Left ventricle myocardium superior (tissue), 1 donor: ENCODE measurements at places on chromosomes 16 and 17.

DNA sequence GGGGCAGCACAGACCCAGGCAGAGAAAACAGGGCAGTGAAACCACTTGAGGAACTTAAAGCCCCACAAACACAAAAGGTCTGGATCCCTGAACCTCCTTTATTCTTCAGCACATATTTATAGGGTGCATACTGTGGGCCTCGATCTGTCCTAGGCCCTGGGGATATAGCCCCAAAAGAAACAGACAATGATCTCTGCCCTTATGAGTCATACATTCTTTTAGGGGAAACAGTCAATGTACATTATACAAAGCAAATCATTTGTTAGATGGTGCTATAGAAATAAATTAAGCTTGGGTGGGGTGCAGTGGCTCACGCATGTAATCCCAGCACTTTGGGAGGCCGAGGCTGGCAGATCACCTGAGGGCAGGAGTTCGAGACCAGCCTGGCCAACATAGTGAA lies 10.0 kb upstream of the HES7 start:
- DNase-seq, result no peak

DNA sequence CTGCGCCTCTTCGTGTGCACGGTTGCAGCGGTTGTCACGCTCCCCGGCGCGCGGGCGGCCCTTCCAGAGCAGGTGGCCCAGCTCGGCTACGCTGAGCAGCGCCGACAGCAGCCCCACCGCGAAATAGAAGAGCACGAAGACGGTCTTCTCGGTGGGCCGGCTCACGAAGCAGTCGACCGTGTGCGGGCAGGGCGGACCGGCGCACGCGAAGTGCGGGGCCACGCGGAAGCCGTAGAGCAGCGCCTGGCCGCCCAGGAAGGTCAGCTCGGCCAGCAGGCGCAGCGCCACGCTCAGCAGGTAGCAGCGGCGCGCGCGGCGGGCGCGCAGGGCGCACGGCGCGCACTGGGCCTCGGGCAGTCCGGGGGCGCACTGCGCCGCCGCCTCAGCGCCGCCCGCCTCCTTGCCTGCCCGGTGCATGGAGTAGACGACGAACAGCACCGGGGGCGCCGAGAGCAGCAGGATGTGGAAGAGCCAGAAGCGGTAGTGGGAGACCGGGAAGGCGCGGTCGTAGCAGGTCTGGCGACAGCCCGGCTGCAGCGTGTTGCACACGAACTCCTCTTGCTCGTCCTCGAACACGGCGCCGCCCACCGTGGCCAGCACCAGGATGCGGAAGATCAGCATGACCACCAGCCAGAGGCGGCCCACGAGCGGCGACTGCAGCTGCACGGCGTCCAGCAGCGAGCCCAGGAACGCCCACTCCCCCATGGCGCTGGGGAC lies 1.3 kb downstream of the GJD3 start:
- peak; percentile 61 for DNase-seq

DNA sequence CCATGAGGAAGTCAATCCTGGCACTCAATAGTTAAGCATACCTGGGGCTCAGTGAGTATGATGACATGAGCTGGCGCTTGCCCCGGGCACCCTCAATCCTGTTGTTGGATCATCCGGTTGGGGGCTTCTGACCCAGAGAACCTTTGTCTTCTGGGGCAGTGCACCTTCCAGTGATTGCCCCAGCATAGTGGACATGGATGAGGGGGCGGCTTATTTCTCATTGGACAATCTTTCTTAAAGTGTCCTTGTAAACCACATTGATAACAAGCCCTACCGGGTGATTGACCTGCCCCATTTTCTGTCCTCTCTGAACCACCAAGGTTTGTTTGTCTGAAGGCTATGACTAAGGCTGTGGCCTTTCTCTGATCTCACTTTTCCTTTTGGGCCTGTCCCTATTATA lies 18.2 kb downstream of the IGSF6 start:
- no peak for DNase-seq

DNA sequence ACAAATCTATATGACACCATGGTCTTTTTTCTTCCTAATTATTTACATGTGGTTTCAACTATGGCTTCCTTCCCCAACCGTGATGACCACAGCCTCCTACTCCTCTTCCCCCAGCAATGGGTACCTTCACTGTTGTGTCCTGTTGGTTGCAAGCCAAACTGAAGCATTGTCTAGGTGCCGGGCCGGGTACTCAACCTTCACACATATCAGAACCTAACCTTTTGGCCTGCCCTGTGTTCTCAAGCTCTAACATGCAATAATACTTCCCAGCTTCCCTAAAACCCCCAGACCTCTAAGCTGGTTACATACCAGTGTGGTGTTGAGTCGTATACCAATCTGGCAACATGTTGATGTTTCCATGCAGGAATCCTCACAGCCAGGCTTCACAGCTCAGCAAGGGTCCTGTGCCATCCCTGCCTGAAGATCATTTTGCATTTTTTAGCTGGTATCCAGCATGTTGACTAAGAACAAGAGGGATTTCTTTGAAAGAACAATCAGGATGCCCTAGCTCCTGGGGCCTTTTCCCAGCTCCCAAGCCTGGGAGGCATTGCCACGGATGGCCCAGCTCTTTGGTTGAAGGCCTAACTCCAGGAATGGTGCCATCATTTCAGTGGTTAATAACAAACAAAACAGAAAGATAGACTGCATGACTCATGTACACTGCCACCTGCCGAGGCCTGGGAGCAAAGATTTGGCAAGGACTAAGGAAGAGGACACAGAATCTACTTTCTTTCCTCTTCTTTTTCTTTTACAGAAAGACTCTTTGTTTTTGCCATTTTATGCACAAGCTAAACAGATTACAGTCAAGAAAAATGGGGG lies 373.7 kb upstream of the SALL1 start:
- DNase-seq, result no peak

GRCh38 chr17:15269780-15270089 lies 4.6 kb upstream of the PMP22 start:
- no peak for DNase-seq

DNA sequence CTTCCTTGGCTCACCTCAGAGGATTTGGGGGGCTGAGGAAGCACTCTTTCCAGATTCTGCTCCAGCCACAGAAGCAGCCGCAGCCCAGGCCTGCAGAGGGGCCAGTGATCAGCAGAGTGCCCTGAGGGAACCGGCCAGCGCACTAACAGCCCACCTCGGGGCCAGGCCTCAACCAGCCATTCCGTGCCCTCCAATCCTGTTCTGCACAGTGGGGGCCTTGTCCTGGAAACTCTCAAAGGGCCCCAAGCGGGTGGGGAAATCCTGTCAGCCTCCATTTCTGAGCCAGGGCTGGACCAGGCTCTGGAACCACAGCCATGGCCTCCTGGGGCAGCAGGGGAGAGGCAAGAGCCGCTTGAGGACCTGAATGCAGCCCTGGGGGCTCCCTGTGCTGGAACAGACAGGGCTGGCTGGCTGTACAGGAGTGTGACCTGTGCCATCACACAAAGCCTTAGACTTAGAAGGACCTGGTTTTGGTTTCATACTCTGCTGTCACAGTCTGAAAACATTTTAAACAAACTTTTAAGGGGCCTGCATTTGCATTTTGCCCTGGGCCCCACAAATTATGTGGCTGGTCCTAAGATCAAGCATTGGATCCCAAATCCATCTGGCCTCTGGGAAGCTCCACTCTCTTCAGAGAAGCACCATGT lies 10.0 kb downstream of the CNGB1 start:
- DNase-seq, result no peak

GRCh38 chr17:79631640-79632431 lies 21.0 kb upstream of the RBFOX3 start:
- DNase-seq, result no peak

- no peak for DNase-seq
Measured at GRCh38 chr16:77961814-77962213, 60.5 kb upstream of the CLEC3A start.
